ENCODE measurements at places on chromosomes 3 and 15. TPM values are rescaled to one million over a fixed set of nuclear protein-coding genes. Genes with fewer than 3 reads are reported as not detected.

Gene FHIT
- total RNA-seq, result not detected

Gene SLC6A11
- total RNA-seq, result not detected

Gene APOD
- total RNA-seq, result not detected

DNA sequence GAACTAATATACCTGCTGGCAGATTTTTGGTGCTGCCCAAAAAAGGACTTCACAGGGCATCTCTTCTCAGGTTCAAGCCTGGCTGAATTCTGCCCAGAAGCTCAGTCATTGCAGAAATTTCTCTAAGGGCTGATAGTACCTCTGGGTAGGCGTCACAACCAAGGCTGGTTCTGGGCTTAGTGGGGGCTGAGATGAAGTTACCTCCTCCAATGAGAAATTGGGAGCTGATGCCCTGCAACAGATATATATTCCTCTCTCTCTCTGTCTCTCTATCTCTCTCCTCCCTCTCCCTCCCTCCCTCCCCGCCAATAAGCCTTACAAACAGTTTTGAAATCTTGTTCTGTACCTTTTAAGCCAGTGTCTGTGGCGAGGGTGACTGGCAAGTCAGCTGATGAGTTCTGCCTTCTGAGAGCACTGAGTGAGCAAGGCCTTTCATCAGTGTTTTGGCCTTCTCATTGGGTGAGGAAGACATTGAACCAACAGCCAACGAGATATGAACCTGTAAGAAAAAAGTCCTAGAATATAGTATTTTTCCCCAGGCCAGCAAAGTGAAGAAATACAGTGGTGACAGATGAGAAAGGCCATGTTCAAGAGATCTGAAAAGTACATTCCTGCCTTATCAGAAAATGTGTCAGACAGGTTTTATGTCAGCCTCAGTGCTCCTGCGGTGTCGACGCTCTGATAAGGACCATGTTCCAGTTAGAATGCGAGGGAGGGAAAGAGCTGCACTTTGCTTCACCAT is 45.5 kb downstream of the TMEM39A start:
- DNase-seq, result no peak
- no peak overlapping the region for H3K4me3 ChIP-seq
- no peaks in the 10 kb centered on the region for H3K4me1 ChIP-seq
- no peaks in the 10 kb centered on the region for H3K27me3 ChIP-seq
- H3K27ac ChIP-seq, result no peak overlapping the region

GRCh38 chr15:87739081-87739480 is 517.5 kb downstream of the NTRK3 start:
- no peaks in the 10 kb centered on the region for H3K36me3 ChIP-seq
- H3K4me1 ChIP-seq, result peaks cover 9% of the 10 kb centered on the region
- H3K27me3 ChIP-seq, result no peaks in the 10 kb centered on the region
- H3K4me3 ChIP-seq, result no peak overlapping the region

GRCh38 chr15:43293432-43293831 is 26.7 kb upstream of the TGM5 start:
- H3K4me3 ChIP-seq, result no peak overlapping the region
- H3K4me1 ChIP-seq, result peaks cover 4% of the 10 kb centered on the region
- no peak overlapping the region for H3K27ac ChIP-seq
- H3K27me3 ChIP-seq, result peaks cover 40% of the 10 kb centered on the region

- peaks cover 28% of the 10 kb centered on the region for H3K36me3 ChIP-seq
- H3K4me3 ChIP-seq, result no peak overlapping the region
- no peak for DNase-seq
- H3K4me1 ChIP-seq, result peaks cover 10% of the 10 kb centered on the region
These were observed 1.5 kb downstream of the ABTB1 start for GRCh38 chr3:127674101-127674721.

DNA sequence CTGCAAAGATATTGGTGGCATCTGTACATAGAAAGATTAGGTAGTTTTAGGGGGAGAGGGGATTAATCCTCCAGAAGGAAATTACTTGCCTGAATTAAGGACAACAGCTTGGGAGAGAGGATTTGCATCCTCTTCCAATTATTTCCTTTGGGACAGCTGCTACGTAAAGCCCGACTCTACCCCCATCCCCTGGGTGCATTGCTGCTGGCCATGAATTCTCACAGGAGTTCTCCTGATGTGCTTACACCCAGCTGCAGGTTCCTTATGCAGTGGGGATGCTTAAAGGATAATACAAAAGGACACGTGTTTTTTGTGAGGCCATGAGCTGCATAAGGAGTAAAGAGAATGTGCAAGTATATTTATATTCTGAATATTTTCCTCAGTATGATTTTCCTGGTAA is 132.3 kb downstream of the VPS8 start:
- no peak overlapping the region for H3K27ac ChIP-seq
- DNase-seq, result no peak
- H3K4me3 ChIP-seq, result no peak overlapping the region
- H3K27me3 ChIP-seq, result no peaks in the 10 kb centered on the region
- no peaks in the 10 kb centered on the region for H3K4me1 ChIP-seq

GRCh38 chr3:177982034-177982433 is 554.2 kb upstream of the KCNMB2 start:
- H3K36me3 ChIP-seq, result no peaks in the 10 kb centered on the region
- no peak overlapping the region for H3K4me3 ChIP-seq
- peak; percentile 52 for DNase-seq

GRCh38 chr3:142337994-142338393 is 109.8 kb downstream of the XRN1 start:
- no peak for DNase-seq
- H3K4me1 ChIP-seq, result no peaks in the 10 kb centered on the region
- peaks cover 6% of the 10 kb centered on the region for H3K36me3 ChIP-seq
- H3K27me3 ChIP-seq, result no peaks in the 10 kb centered on the region
- H3K27ac ChIP-seq, result no peak overlapping the region

Gene ASB14
- total RNA-seq, result not detected
